Activated naive CD4-positive, alpha-beta T cell treated with anti-CD3 and anti-CD28 coated beads for 36 hours (primary cell): ENCODE measurements at places on chromosomes 4 and X.

DNA sequence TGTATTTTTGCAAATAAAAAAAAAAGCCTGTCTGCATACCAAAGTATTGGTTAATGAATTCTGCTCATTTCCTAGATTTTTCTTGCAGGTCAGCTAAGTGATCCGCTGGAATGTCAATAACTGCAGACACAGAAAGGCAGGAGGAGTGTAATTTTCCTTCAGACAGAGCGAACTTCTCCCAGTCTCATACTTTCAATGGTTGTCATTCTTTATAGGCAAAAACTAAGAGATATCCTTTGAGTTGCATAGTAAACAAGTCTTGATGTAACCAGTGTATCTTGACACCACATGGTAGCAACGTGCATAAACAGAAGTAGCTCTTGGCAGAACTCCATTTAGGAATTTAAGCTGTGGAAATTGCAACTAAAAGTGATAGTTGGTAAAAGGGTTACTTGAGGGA lies 8.2 kb downstream of the CAPN6 start:
- no peak for DNase-seq

- peak; percentile 8 for DNase-seq
Measured at GRCh38 chrX:78024349-78025059, 55.1 kb upstream of the PGAM4 start.

- no peak for DNase-seq
Measured at GRCh38 chr4:121668368-121669162, 28.2 kb downstream of the ANXA5 start.

GRCh38 chr4:151439320-151439719 lies 30.3 kb downstream of the FHIP1A start:
- no peak for DNase-seq

DNA sequence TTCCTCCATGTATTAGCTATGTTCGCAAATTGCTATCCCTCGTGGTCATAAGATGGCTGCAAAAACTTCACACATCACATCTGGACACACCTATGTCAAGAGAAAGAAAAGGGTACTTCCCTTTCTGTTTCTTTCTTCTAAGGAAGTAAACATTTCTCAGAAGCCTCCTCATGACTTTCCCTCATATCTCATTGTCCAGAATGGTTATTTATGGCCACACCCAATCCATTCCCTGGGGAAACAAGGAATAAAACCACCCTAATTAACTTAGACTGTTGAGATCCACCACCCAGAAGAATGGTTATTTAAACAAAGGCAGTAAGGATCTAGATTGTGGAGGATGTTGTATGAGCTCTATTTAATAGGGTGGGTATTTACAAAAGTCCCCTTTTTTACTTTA lies 160.8 kb upstream of the LNX1 start:
- DNase-seq = no peak

- DNase-seq = no peak
Measured at GRCh38 chr4:22688236-22688635, 4.5 kb upstream of the GBA3 start.

DNA sequence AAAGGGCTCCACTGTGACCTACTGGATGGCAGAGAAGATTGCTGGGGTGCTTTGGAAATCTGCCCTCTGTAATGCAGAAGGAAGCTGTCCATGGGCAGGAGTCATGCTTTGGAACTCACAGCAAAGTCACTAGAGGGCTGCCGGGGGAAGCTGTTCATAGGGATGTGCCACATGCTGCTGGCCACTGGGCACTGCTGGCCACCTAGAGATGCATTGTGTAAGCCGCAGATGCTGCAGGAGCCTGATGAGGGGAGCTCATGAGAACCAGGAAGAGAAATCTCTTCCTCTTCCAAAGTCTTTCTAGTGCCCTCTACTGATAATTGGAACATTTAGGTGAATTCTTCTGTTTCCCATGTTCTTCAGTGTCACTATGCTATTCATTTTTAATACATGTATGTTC lies 31.2 kb upstream of the UXT start:
- DNase-seq = no peak

DNA sequence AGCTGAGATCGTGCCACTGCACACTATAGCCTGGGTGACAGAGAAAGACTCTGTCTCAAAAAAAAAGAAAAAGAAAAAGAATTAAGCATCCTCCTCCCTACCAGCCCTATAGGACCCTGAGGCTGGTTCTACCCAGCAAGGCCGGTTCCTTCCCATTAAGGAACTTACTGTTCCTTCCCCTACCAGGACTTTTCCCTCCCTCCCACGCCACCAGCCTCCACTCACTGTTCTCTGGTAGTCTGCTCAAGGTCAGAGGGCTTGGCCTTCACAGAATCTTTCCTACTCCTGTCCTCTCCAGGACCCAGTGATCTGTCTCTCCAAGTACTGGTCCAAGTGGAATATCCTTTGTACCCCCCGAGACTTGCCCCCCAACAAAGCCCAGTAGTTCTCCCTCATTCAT lies 1.4 kb downstream of the GRIPAP1 start:
- no peak for DNase-seq

- DNase-seq = no peak
Measured at GRCh38 chr4:119656342-119656741, 27.7 kb upstream of the PDE5A start.

DNA sequence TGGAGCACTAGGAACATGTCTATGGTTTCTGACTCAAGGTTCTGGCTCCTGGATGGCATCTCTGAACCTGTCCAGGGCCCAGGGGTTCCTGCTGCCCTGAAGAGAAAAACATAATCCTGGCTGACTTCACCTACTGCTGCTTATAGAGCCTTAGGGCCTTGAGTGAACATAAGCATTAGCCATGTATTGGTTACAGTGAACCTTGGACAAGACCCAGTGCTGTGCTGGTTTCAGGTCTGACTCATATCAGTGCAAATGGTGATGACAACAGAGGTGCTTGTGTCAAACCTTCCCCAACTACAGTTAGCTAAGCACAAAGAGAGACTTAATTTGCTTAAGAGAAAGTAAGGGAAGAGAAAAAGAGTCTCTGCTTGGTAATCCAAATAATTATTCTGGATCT lies 1047.2 kb downstream of the GLUD2 start:
- DNase-seq = no peak

DNA sequence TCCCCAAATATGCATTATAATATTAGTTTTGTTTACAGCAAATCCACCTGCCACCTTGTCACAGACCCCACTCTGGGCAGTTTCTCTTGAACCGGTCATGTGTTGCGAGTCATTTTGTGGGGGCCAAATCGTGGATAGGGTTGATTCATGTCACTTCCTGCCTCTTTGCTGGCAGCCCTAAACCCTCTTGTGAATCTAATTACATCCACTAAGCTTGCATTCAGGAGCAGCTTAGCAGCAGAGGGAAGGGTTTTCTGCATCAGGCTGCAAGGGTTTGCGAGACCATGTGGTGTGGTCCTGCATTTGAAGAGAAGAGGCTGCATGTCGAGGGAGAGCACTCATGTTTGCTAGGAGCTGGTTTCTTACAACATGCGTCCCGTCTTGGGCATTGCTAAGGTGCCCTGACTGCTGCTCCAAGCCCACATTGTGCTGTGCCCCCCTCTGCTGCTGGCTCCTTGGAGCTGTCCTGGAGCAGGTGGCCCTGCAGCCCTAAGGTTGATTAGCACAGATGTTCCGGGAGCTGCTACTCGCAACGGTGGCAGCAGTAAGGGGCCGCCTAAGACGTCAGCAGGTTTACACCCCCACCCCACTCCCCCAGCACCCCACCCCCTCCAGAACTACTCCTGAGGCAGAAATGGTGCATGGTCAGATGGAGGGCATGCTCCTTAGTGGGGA lies 88.9 kb upstream of the CLDN34 start:
- no peak for DNase-seq

- DNase-seq = no peak
Measured at GRCh38 chr4:79852305-79852730, 220.7 kb downstream of the ANTXR2 start.

DNA sequence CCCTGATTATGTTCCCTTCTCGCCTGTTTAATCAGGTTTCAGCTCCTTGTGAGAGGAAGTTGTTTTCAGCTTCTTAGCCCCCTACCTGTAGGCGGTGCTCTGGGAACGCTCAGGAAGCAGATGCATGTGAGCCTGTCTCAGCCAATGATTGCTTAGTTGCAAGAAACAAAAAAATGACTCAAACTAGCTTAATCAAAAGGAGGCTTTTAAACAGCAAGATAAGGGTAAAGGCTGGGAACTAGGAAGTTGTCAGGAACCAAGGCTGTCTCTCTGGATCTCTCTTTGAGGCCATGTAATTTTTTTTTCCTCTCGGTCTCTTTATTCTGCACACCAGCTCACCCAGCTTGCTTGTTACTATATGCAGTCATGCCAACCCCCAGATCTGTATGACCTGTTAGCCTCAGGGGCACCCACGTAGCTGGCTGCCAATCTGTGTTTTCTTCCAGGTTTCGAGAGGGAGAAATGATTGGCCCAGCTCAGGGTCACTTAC lies 109.1 kb downstream of the PTTG2 start:
- peak; percentile 80 for DNase-seq

DNA sequence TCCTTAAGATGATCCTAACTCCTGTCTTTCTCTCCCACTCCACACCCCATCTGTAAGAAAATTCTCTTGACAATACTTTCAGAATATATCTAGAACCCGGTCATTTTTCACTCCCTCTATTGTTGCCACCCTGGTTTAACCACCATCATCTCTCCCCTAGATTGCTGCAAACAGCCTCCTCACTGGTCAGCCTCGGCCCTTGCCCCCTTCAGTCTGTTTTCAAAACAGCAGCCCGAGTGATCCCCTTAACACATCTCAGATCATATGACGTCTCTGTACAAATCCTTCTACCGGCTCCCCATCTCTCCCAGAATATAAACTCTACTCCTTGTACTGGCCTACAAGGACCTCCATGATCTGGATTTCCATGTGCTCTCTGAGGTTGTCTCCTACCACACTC lies 35.2 kb upstream of the F9 start:
- DNase-seq = no peak

GRCh38 chr4:158964114-158964727 lies 138.7 kb upstream of the RAPGEF2 start:
- DNase-seq = no peak

GRCh38 chrX:13816643-13817627 lies at the start of gene GPM6B:
Gene GPM6B, minus strand, starts transcription at chrX:13817093. Its CDS starts 189 bp downstream, at chrX:13816904.
- no peak for DNase-seq

- no peak for DNase-seq
Measured at GRCh38 chrX:10569946-10570345, 50.4 kb downstream of the MID1 start.

GRCh38 chrX:14051416-14051815 lies 21.7 kb upstream of the GEMIN8 start:
- no peak for DNase-seq

DNA sequence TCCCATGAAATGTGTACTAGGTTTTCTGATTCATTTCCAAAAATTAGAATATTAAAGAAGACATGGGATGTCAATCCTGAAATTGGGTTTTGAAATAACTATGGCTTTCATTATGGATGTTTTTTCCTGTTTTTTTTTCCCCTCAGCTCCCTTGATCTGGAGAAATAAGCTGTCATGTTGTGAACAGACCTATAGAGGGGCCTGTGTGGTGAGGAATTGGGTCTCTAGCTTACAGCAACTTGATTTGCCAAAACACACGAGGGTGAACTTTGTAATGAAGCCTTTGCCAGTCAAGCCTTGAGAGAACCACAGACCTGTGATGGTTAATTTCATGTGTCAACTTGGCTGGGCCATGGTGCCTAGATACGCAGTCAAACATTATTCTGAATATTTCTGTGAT lies 2413.6 kb downstream of the PCDH7 start:
- DNase-seq = no peak

GRCh38 chr4:15612136-15612535 lies 43.0 kb downstream of the FBXL5 start:
- DNase-seq = no peak

DNA sequence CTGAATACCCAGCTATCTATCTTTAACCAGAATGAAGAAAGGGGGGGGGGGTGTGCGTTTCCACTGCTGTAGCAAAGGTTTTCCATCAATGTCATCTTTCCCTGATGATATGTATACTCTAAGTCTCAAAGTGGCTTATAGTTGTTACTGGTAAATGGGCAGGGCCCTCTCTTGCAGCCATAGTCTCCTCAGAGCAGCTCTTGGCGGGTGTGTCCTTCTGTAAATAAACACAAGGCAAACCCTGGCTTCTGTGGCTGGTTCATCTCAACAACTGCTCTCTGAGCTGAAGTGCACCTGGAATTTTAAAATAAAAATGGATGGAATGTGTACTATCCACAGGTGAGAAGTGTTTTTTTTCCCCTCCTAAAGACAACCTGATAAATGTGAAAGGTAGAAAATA lies 57.5 kb upstream of the SCML1 start:
- no peak for DNase-seq

DNA sequence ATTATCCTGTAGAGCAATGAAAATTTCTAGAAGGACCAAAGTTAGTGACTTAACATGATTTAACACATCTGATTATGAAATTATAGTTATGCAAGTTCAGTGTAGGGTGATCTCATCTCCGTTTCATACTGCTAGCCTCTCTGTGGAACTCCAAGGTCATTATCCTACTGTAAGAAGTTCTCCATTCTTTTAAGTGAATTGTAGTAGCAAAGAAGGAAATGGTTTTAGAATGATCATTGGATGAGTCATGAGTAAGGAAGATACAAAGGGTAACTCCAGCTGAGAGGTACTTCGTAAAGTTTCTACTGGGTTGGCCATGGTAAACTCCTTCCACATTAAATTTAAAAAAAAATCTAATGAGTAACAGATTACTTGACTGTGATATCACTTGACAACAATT lies 215.0 kb upstream of the GIMD1 start:
- no peak for DNase-seq

DNA sequence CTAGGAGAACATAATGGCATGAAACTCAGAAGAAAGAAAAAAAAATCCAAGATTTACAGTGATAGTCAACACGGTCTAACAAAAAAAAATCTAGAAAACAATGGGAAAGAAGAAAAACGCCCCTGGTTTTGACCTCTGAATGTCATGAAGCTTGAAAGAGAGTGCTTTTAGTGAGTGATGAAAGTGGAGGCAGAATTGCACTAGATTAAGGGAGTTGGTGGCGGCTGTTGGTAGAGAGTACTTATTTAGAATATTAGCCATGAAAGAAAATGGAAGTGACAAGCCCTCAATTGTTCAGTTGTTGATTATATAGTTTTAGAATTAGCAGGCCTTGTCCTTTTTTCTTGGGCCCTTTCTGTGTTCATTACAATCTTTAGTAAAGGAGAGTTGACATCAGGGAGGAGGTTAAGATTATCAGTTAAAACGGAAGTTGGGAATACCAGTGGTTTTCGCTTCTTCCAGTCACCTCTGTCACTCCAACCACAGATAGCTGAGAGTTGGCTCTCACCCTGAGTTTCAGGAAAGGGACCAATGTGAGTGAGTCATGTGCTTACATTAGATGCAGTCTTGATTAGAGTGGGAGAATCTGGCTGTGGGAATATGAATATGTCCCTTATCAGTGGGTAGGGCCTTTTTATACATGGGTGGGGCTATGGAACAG lies 29.7 kb downstream of the EREG start:
- DNase-seq = no peak

DNA sequence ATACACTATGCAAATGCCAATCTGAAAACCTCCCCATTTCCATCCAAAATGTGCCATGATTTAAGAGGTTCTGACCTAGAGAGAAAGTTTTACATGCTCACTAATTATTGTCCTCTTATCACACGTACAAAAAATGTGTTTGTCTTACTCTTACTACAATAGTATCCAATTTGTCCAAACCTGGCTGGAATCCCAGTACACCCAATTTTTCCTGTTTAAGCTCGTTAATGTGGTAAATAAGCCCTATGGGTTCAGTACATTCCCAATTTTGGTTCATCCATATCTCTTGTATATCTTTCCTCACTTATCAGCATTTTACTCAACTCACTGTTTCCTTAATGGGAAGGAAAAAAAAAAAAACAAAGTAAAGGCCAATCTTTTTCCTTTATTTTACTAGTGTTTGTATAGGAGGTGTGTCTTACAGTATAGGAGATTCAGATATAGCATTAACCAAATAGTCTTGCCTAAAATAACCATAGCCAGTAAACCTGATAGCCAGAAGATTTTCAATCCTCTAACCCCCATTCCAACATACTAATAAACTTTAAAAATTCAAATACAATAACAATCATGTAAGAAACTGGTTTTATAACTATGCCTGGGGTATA lies 109.8 kb downstream of the PARM1 start:
- no peak for DNase-seq
